ENCODE measurements at places on chromosomes 13 and 19.
A peak's percentile ranks its signal among the peaks of the same experiment; 100 is the strongest.

DNA sequence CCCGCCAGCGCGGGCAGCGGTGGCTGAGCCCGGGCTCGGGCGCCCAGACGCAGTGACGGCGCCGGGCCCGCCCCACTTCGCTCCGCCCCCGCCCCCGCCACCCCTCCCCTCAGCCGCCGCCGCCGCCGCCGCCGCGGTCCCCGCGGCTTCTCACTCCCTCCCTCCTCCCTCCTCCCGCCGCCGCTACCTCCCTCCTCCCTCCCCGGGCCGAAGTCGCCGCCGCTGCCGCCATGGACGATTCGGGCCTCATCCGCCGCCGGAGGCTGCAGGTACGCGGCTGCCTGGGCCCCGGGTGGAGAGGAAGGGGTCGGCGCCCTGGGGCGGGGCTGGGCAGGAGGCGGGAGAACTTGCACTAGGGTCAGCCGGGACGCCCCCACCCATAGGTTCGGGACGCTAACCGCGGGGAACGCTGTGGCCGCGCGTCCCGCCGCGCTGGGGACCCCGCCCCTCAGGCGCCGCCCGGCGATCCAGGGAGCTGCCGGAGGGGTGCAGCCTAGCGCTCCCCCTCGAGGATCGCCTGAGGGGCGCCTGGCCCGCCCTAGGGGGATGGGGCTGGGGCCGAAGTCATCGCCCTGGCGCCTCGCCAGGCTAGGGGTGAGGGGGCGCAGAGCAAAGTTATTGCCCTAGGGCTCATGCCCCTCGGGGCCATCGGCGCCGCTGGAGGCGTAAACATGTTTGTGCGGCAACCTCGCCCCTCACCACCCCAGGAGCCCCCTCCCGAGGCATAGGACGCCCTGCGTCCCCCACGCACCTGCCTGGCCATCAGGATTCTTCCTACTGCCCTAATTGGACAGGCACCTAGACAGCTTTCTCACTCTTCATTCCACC is 427 bp downstream of the RTBDN start:
- no peak for DNase-seq

GRCh38 chr19:33688171-33688992 is 66.6 kb downstream of the CHST8 start:
- no peak for DNase-seq

GRCh38 chr19:2047449-2048103 is 3.5 kb downstream of the MKNK2 start:
- DNase-seq: no peak

- DNase-seq: peak; percentile 96
Observed at GRCh38 chr13:72781451-72782439, at the start of the genes DIS3 and PIBF1. TSS of gene DIS3 (minus strand) at chr13:72781900. CDS start at chr13:72781832, 68 bp downstream. TSS of gene PIBF1 (plus strand) at chr13:72782133. CDS start at chr13:72783470, 1,337 bp downstream.

GRCh38 chr13:100423375-100423774 is 165.2 kb downstream of the GGACT start:
- DNase-seq: peak; percentile 65

GRCh38 chr13:22050951-22051563 is 380.2 kb downstream of the FGF9 start:
- no peak for DNase-seq

GRCh38 chr13:100039740-100040139 is 49.2 kb upstream of the PCCA start:
- DNase-seq: peak; percentile 46

DNA sequence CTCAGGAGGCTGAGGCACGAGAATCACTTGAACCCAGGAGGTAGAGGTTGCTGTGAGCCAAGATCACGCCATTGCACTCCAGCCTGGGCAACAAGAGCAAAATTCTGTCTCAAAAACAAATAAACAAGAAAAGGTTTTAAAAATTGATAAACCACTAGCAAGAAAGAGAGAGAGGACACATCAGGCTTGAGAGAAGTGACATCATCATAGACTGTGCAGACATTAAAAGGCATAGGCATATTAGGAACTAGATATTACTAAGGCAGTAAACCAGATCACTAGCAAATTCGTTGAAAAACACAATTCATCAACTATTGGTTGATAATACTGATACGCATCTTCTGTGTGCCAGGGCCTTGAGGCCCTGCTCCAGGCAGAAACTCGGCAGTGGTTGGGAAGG is 7.7 kb downstream of the A1BG start:
- no peak for DNase-seq

- DNase-seq: no peak
Observed at GRCh38 chr13:97554496-97554895, 120.5 kb downstream of the RAP2A start.
